ENCODE measurements at places on chromosomes 2 and 18.

GRCh38 chr2:218860950-218861381 is 1.4 kb downstream of the WNT6 start:
- DNase-seq, result peak; percentile 60

DNA sequence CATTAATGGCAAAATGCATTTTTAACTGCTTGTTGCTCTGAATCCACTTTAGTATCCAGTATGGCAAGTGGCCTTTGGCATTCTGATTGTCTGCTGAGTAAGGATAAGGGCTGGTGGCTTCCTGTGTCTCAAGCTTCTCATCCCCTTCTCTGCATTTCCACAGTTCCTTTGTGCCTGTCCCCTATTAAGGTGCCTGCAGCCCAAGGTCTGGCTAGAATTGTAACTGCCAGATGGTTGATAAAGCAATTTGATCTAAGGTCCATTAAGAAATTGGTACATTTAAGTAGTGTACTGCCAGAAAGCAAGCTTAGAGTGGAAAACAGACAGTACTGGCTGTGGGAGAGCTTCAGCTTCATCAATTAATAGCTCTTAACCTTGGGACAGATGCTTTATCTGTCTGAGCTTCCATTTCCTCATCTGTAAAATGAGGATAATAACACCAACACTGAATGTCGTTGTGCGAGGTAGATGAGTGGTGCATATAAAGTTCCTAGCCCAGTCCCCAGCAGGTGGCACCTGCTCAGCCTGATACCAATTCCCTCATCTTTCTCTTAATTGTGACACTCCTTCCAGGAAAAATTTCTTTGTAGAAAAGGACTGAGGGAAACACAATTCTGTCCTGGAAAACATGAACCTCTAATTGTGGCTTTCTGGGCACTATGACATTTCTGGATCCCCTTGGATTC is 570.6 kb upstream of the GCFC2 start:
- no peak for DNase-seq

DNA sequence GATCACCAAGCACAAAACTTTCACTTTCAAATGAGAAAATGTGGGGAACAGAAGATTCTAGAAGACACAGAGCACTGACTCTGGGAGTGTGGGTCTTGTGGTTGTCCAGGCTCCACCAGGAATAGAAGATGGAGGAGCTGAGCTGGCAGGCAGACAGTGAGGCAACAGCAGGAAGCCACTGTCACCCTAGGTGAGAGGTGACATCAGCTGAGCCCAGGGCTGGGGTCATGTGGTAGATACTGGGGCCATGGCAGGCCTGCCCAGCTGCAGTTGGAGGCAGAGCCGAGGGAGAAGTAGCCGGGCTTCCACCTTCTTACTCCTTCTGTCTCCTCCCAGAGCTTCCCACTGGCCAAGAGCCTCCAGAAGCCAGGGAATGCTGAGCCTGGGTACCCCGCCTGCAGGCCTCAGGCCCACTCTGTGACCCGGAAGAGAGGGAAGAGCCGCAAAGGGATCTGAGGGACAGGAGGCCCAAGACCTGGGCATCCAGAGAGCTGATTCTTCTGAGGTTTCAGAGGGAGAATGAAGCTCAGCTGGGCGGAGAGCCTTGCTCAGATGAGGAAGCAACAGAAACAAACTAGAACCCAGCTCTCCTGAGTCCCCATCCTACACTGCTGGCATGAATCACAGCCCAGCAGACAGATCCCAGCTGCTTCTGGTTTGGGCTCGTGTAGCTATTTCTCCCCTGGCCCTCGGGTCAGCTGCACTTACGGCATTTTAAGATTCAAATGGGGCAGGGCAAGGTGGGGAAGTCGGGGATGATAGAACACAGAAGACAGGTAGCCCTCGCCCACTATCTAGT is 39.8 kb upstream of the ASAP2 start:
- DNase-seq, result no peak

DNA sequence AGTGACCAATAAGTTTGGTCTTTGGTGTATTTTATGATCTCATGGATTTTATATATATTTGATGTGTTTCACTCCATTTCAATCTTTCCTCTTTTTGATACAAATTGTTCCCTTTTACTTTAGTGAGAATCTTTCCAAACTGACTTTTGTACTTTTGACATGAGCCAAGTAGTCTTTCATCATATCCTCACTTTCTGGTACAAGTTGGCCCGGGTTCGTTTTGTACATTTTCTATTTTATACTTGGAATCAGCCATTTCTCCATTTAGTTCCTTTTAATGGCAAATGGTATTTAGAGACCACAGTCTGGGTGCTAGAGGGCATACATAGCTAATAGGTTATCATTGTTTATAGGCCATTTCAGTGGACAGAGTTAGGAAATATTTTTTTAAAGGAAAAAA is 147.9 kb upstream of the MYO3B start:
- no peak for DNase-seq

DNA sequence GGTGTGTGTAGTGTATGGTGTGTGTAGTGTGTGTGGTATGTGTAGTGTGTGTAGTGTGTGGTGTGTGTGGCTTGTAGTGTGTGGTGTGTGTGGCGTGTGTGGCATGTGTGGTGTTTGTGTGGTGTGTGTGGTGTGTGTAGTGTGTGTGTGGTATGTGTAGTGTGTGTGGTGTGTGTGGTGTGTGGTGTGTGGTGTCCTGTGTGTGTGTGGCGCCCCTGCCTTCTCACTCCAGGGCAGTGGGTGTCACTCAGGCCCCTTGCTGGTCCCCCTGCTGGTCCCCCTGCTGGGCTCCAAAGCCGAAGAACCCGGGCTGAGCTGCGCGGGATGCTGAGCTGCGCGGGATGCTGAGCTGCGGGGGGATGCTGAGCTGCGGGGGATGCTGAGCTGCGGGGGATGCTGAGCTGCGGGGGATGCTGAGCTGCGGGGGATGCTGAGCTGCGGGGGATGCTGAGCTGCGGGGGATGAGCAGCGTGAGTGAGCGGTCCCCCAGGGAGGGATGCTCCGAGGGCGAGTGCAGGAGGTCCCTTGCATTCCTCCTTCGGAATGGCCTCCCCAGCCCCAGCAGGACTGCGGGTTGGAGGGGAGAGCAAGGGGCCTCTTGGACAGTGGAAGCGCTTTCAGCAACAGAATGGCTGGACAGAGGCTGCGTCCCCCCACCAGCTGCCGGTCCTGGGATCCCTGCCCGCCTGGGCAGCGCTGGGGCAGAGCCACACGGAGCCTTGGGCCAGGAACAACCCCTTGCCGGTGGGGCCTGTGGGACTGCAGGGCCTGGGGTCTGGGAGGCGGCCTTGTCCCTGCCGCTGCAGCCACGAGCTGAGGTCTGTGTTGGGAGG is 3.4 kb upstream of the RTP5 start:
- DNase-seq, result peak; percentile 45

GRCh38 chr2:174970092-174970491 is 35.1 kb downstream of the CHN1 start:
- DNase-seq, result no peak

GRCh38 chr2:9714630-9715214 is 83.9 kb upstream of the YWHAQ start:
- no peak for DNase-seq

DNA sequence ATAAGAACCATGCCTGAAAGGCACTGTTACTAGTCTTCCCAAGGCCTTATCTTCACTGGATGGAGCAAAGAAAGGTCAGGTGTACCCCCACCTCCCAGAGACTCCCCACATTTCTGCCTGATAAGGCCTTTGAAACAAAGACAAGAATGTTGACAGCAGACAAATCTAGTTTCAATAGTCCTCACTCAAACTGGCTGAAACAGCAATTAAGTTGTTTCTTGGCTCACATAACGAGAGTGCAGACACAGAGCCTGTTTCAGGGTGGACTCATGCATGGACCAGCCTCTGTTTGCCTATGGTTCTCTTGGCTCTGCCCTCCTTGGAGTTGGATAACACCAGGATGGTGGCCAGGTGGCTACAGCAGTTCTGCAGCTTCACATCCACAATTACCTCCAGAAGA is 7.5 kb upstream of the CFAP221 start:
- no peak for DNase-seq

- no peak for DNase-seq
Measured at GRCh38 chr2:96342085-96342484, 6.5 kb downstream of the NCAPH start.

DNA sequence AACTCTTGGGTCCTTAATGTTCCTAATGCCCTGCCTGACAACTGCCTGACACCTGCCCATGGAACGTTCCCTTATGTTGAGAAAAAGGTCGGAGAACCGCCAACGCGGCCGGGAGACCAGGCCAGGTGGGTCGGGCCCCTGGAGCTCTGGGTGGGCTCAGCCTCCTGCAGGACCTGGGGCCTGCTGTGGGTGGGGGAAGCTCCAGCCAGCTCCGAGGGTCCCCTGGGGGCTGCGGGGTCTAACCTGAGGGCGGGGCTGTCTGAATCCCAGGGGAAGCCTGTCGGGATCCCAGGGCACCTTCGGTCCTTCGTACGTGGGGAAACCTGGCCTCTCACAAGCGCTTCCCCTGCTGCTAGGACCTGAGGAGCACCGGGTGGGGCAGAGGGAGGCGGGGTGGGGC is 296.0 kb downstream of the NDUFA10 start:
- DNase-seq, result no peak

GRCh38 chr2:223262946-223263345 is 211.0 kb downstream of the KCNE4 start:
- no peak for DNase-seq

DNA sequence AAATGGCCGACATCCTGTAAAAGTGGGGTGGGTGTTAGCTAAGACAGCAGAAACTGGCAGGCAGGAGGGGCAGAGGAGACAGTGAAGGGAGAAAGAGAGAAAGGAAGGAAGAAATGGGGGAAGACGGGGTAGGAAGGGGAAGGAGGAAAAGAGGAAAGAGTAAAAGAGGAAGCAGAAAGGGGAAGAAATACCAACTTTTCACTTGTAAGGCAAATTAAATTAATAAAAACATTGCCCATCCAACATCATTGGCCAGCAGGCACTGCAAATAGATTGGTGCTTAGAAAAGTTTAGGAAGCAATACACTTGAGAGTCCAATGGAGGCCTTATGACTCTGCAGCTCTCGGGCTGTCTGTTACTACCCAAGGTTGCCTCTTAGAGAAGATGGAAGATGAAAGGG is 116.7 kb downstream of the TNS1 start:
- no peak for DNase-seq

DNA sequence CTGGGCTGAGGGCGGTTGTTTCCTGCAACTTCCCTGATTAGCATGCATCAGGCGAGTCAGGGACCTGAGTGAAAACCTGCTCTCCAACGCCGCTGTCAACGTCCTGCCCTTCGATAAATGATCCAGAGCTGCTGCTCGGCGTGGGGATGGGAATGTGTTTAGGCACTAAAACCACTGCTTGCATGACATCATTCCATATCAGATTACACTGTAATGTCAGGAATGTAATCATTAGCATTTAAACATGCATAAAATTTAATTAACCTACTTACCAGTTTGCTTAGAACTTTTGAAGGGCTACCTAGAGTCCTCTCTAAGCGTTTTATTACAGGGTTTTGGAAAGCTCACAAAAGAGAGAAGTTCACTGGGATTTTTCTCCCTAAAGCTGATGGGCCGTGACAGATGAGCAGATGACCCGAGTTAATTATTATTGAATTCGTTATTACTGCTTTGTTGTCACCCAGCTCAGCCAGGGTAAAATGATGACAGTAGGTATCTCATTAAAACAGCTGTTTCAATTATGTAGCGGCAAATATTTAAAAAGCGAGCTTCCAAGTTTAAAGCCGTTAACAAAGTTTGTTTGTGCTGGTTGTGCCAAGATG is 685.6 kb upstream of the SALL3 start:
- DNase-seq, result peak; percentile 63

GRCh38 chr2:112958428-112959108 is 19.2 kb upstream of the IL36G start:
- peak; percentile 12 for DNase-seq

GRCh38 chr2:68936889-68937288 is 15.8 kb downstream of the GKN2 start:
- DNase-seq, result no peak

GRCh38 chr2:69641887-69642708 is 1.4 kb downstream of the AAK1 start:
- peak; percentile 19 for DNase-seq

GRCh38 chr2:160921386-160921964 is 238.8 kb upstream of the TANK start:
- no peak for DNase-seq

DNA sequence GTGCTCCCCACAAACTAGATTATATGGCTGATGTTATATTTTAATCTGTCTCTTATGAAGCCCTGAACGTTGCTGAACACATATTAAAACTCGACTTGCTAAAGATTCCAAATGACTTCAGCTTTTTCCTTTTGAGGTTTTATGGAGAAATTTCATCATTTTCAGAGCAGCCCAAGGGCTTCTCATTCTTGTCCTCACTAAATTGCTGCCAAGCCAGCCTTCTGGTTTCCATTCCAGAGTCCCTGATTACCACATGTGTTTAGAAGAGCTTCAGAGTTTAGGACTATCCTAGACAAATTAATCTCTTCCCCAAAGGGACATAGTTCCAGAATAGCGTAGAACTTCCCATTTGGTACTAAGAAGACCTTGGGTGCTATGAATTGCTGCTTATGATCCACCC is 77.8 kb upstream of the CCDC195 start:
- no peak for DNase-seq

GRCh38 chr18:70025580-70025979 is 77.9 kb upstream of the CD226 start:
- no peak for DNase-seq

- DNase-seq, result no peak
Measured at GRCh38 chr2:68246396-68246795, 5.9 kb downstream of the PPP3R1 start.

- DNase-seq, result no peak
Measured at GRCh38 chr2:55932843-55933242, 9.3 kb upstream of the EFEMP1 start.

DNA sequence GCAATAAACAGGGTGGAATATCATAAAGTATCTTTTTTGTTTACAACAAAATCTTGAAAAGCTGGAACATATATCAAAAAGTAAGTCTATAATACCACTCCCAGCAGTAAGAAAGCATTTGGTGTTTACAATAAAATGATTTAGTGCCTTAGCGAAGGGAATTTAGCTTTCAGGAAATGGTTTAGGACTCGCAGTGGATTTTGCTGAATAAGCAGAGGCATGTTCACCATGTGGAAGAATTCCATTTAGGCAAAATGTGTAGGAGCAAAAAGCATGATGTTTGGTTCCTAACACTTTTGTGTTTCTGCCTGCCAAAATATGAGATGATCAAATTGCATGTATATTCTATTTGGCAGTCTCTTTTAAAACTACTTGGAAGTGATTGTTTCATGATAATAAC is 163.6 kb downstream of the AGPS start:
- DNase-seq, result no peak

- peak; percentile 97 for DNase-seq
Measured at GRCh38 chr18:9334973-9335696, 562 bp downstream of the TWSG1 start.

- DNase-seq, result no peak
Measured at GRCh38 chr2:127358971-127359370, 28.8 kb downstream of the MAP3K2 start.

GRCh38 chr2:185689906-185690539 is 48.6 kb upstream of the FSIP2 start:
- DNase-seq, result no peak

DNA sequence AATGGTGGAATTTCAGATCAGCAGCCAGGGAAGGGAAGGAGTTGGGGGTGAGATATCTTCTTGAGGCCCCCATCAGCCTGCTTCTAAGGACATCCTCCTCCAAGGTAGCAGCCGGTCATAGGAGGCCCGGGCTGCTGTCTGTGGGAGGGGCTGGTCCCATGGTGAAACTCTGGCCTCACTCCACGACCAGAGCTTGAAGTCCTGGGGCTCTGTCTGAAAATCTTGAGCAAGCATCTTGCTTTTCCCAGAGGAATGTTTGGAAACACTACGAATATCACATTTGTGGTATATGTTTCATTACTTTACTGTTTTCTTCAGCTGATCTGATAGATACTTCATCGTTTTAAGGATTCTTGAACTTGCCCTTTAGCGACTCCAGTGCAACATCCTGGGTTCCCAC is 103.7 kb downstream of the CTAGE1 start:
- no peak for DNase-seq

Data from right kidney (tissue), 9 donors.